Activated T-cell treated with anti-CD3 and anti-CD28 coated beads for 1 hour (primary cell): ENCODE measurements at places on chromosomes 2 and 18.
A peak's percentile ranks its signal among the peaks of the same experiment; 100 is the strongest.

- no peak for DNase-seq
These were observed 84.3 kb downstream of the ACOXL start for GRCh38 chr2:110816404-110817365.

GRCh38 chr2:3603536-3604206 lies 8.8 kb downstream of the COLEC11 start:
- no peak for DNase-seq

DNA sequence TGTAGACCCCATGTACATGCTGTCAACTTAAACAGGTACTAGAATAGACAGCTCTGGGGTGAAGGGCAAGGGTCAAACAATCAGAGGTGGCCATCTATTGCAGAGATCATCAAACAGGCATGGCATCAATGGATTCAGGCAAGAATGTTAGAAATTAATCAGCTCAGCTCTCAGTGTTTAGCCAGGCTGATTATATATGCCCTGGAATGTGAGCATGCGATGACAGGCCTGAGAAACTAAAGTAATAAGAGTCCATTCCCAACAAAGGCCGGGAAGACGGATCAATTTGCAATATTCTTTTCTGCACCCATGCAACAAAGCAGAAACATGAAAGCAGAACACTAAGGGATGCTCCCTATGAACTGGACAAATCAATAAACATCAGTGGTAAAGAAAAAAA lies 380.5 kb upstream of the SPRED2 start:
- no peak for DNase-seq

DNA sequence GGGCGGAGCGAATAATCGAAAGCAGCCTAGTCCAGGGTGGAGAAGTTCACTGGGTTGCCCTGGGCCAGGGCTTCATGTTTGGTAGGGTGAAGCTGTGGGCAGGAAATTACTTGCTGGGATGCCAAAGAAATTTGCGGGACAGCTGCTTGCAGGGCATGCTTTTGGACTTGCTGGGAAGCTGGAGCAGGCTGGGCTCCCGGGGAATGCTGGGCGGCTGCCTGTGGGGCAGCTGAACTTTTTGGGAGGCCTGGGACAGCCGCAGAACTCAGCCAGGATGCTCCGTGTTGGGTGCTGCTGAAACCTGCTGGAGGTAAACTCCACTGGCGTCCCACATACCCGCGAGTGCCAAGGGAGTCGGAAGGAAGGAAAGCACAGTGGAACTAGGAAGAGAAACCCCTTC lies 31.9 kb downstream of the ASB1 start:
- no peak for DNase-seq

DNA sequence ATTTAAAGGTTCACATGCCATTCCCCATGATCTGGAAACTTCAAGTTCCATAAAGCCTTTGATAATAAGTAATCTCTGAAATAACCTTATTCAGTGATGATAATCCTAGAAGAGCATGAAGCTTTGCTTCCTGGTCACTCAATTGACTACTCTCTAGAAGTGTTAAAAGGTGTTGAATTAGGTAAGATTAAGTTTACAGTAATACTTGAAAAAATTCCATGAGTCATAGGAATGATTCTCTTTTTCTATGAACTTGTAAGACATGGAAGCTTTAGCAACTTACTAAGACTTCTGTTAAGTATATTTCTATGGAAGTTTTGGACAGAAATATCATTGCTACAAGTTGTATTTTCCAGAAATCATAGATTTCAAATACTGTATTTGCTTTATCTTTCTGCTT lies 100.6 kb downstream of the MYO1B start:
- DNase-seq: no peak

DNA sequence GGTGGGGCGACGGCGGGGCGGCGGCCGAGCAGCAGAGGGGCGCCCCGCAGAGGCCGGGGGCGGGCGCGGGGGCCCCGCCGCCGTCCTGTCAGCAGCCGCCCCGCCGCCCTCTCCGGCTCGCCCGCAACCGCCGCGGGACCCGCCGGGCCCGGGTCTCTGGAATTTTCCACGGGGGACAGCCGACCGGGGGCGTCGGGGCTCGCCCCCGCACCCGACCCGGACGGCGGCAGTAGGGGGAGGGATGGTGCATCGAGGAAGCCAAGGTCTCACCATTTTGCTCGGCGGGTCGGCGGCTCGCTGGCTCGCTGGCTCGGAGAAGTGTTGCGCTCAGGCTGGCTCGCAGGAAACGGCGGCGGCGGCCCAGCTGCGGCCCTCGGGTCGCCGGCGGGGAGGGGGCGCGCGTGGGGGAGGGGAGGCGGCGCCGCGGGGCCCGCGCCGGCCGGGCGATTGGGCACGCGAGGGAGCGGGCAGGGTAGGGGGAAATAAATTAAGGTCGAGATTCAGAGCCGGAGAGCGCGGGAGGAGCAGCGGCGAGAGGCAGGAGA lies 405 bp downstream of the PPP3R1 start:
- peak; percentile 23 for DNase-seq

GRCh38 chr2:55843994-55844345 lies 79.6 kb downstream of the EFEMP1 start:
- no peak for DNase-seq

DNA sequence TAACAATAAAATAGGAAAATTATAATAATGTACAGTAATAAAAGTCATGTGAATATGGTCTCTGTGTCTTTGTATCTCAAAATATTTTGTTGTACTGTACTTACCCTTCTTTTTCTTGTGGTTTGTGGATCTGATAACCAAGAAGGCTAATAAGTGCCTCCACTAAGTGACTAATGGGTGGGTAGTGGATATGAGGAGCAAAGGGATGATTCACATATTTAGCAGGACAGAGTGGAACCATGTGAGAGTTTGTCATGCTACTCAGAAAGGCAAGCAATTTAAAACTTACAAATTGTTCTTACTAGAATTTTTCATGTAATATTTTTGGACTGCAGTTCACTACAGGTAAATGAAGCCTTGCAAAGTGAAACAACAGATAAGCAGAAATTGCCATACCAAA lies 1241.2 kb upstream of the CDH2 start:
- no peak for DNase-seq

- DNase-seq: no peak
These were observed at the start of gene DSG2 for GRCh38 chr18:31497836-31498573. DSG2 (plus strand) TSS chr18:31498177; CDS start chr18:31498252, 75 bp downstream.

GRCh38 chr2:61434314-61434713 lies 36.6 kb downstream of the USP34 start:
- DNase-seq: no peak

- peak; percentile 80 for DNase-seq
These were observed at the start of gene FZD7 for GRCh38 chr2:202033317-202034248. FZD7 (plus strand) TSS chr2:202033855; CDS start chr2:202034648, 793 bp downstream.

GRCh38 chr2:8568543-8569302 lies 113.1 kb upstream of the ID2 start:
- DNase-seq: no peak

DNA sequence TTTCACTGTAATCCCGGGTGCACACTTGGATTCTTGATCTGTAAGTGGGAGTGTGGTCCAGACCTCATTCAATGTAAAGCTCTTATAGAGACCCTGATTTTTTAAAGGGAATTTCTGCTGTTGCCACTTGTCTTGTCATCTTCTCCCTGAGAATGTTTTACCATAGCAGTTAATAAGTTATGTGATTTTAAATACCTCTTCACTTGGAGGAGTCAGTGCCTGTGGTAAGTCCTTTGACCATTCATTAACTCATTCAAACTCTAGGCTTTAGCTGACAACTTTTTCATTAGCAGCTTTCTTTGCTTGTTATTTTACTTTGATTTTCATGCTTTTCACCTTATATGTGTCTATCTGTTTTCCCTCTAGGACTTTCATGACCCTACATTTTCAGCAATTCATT lies 51.3 kb downstream of the FMNL2 start:
- no peak for DNase-seq

- no peak for DNase-seq
These were observed 58.7 kb downstream of the AFTPH start for GRCh38 chr2:64582774-64583340.

GRCh38 chr18:46416706-46417638 lies 240.0 kb downstream of the LOXHD1 start:
- DNase-seq: no peak

DNA sequence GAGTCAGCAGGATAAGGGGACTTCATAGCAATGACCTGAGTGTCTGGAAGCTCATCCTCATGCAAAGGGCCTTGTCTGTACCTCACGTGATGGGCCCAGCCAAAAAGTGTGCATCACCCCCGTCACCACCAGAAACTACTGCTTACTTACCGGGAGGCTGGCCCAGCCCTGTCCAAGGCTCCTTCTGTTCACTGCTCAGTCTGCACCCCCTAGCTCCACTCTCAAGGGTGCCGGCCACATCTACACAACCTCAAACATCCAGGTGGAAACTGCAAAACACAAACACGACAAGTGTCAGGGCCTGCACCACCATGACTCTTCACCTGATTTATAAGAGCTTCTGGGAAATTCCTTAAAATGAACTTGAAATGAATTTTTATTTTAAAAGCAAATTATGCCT lies 55.1 kb downstream of the ADD2 start:
- no peak for DNase-seq

GRCh38 chr2:128159437-128159836 lies 68.4 kb downstream of the UGGT1 start:
- no peak for DNase-seq

DNA sequence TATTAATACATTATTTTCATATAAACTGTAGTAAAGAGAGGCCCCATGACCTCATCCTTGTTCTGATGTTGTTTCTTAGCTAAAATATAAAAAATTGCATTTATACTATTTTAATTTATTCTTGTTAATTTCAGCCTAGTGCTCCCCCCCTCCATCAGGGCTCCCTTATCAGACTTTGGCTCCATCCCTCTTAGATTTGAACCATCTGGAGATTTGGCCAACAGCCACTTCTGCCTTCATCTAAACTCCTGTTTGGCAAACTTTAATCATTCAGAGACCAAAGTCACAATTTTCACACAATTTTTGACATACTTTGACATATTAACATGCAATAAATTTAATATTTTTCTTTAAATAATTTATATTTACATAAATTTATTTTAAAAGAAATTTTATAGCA lies 569.3 kb downstream of the TDRD15 start:
- DNase-seq: no peak

- no peak for DNase-seq
These were observed 439.5 kb upstream of the ZEB2 start for GRCh38 chr2:144959416-144959815.

DNA sequence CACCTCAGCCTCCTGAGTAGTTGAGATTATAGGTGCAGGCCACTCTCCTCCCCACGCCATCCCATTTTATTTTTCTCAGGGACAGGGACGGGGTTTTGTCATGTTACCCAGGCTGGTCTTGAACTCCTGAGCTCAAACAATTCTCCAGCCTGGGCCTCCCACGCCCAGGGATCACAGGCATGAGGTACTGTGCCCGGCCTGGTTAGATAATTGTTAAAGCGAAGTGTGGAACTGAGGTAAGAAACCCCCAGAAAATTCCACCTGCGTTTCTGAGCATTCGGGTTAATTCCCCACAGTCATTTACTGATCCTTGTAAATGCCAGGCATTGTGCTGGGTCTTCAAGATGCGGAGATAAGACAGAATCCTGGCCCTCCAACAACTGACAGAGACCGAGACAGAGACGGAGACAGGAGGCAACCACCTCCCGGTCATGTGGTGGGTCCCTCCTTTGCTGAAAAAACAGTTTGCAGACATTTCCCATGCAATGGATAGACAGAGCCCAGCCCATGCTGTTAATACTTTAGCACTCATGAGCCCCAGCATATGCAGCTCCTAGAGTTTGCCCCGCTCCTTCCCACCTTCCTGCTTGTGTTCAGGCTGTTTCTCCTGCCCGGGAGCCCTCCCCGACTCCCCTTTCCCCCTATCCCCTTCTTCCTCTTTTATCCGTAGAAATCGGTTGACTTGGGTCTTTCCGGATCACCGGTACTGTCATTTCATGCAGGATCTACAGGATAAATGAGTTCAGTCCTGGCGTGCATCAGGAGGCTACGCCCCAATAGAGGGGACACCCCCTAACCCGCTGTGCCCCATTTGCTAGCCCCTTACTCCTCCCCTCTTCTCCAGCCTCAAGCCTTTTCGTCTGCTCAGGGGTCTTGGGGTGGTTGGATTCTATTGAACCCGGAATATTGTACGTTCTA lies 1.6 kb upstream of the RHOB start:
- no peak for DNase-seq

DNA sequence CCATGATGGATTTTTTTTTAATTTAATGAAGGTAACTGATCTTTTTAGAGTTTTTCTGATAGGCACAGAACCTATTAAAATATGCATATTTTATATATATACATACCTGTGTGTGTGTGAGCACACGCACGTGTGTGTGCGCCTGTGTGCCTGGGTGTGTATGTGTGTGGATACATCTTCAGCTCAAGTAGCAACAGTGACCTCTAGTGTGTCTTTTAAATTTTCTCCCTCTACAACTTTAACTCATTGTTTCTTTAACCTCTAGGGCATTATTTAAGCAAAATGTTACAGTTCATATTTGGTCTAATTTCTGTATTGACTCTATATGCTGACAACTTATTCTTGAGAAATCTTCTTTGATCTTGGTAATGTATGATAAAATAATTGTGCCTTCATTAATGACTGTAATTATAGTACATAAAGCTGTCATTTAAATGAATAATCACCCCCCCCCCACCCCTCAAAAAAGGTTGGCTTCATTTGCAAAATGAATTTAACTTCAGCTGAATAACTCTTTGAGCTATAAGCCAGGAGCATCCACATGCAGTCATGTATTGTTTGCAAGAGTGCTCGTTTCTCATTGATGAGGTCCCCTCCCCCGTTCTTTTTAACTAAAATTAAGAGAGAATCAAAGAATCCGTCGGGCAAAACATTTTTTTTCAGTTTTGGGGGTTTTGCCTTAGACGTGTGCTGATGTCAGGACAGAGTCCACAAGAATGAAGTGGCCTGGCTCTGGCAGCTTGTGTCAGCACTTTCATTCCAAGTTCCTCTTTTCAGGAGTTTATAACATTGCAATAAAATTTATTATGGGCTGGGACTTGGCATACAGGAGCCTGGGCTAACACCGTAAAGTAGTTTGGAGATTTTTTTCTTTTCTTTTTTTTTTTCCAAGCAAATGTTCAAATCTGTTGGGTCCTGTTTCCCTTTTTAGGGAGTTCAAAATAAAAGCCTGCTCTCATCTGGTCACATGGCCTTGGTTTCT lies 80.0 kb downstream of the ETAA1 start:
- DNase-seq: no peak

DNA sequence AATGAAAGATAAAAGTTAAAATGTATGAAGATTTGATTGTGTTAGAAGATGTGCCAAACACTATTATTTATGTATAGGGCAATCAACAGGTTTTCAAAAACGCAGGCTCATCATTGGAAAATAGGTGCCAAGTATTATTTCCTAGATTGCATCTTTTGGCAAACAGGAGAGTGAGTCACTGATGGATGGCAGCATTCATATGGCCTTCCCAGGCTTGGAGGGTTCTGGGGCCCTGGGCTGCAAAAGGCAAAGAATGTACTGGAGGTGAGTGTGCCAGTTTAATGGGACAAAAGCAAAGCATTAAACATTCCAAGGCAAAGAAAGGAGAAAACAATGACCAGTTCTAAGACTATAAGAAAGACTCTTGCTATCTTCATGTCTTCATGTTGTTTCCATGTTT lies 379.4 kb downstream of the RIT2 start:
- no peak for DNase-seq
